CD14-positive monocyte (primary cell): ENCODE measurements at places on chromosomes 11 and 22. TPM values are rescaled to one million over a fixed set of nuclear protein-coding genes. Genes with fewer than 3 reads are reported as not detected.

DNA sequence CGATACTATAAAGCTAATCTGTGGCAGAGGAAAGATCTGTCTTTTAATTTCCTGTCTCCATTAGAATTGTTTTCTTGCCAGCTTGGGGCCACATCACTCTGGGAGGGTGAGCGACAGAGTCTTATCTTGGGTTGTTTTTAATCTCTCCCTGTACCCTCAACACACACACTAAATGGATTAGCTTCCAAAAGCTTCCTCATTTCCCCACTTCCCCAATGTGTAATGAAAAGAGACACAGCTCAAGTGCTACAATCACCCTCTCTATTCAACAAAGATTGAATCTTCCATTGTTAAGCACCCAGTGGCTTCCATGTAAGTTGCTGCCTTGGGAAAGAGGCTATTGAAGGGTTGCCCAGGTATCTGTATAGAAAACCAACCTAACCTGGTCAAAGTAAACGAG is 6.1 kb upstream of the ASCL3 start:
- no peak for DNase-seq
- no peaks in the 10 kb centered on the region for H3K27me3 ChIP-seq
- H3K27ac ChIP-seq, result no peak overlapping the region
- H3K36me3 ChIP-seq, result peaks cover 67% of the 10 kb centered on the region
- no peak overlapping the region for H3K4me3 ChIP-seq

DNA sequence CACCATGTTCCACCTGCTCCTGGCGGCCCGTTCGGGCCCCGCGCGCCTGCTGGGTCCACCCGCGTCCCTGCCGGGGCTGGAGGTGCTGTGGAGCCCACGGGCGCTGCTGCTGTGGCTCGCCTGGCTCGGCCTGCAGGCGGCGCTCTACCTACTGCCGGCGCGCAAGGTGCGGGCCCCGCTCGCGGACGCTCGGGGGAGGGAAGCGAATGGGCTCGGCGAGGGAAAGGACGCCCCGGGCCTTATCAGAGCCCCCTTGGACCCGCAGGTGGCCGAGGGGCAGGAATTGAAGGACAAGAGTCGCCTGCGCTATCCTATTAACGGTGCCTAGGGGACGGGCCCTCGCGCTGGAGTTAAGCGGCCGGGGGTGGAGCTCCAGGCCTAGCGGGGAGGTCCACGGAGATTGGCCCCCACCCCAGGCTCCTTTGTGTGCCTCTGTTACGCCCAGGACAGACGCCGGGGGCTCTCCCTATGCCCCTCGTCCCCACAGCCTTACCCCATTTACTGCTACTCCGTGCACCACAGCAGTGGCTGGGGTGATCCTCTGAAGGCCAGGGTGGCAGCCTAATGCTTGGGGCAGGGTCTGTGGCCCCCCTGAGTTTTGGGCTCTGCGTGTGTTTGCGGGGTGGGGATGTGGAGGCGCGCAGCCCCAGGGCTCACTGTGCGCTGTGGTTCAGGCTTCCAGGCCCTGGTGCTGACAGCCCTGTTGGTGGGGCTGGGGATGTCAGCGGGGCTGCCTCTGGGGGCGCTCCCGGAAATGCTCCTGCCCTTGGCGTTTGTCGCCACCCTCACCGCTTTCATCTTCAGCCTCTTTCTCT is 1.1 kb downstream of the TM7SF2 start:
- H3K4me1 ChIP-seq, result peaks cover 38% of the 10 kb centered on the region
- no peak overlapping the region for H3K27ac ChIP-seq
- H3K27me3 ChIP-seq, result peaks cover 15% of the 10 kb centered on the region
- peaks cover 21% of the 10 kb centered on the region for H3K36me3 ChIP-seq

DNA sequence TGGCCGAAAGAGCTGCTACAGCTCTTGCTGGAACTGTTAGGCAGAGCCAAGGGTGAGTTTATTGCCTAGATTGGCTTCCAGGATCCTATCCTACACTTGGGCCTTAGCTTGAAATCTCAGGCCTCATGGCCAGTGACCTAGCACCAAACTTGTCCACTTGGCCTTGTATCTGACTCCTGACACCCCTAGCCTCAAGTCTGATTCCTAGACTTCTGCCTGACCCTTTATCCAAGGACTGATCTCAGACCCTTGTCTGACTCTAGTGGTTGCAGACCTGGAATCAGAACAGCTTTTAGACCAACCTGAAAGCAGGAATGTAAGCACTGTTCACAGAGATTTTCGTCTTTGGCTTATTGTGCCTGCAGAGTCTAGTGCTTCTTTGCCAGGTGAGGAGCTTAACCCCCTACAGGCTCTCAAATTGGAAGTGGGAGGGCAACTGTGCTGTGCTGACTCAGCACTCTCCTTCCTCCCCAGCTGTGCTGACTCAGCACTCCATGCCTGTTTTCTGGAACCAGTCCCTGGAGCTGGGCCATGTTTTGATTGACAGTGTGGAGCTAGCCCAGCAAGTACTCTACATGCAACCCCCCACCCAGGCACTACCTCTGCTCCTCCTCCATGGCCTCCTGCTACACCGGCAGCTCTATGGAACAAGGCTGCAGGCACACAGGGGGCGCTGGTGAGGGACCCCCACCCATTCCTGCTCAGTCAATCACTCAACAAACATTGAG is 35.1 kb downstream of the RRP8 start:
- DNase-seq, result no peak
- no peak overlapping the region for H3K4me3 ChIP-seq
- H3K27me3 ChIP-seq, result peaks cover 4% of the 10 kb centered on the region
- no peaks in the 10 kb centered on the region for H3K4me1 ChIP-seq

Gene SC5D
- polyA plus RNA-seq, result 8.3 TPM

- no peak overlapping the region for H3K4me3 ChIP-seq
- peaks cover 5% of the 10 kb centered on the region for H3K36me3 ChIP-seq
- DNase-seq, result peak; percentile 90
- no peaks in the 10 kb centered on the region for H3K27me3 ChIP-seq
- H3K27ac ChIP-seq, result peak overlapping the region; percentile 81
Observed at GRCh38 chr11:105181100-105181499, 41.5 kb upstream of the CARD18 start.

- DNase-seq, result peak; percentile 46
- H3K4me1 ChIP-seq, result peaks cover 19% of the 10 kb centered on the region
- H3K36me3 ChIP-seq, result peaks cover 9% of the 10 kb centered on the region
Observed at GRCh38 chr22:28773461-28773867, 969 bp downstream of the CCDC117 start.

DNA sequence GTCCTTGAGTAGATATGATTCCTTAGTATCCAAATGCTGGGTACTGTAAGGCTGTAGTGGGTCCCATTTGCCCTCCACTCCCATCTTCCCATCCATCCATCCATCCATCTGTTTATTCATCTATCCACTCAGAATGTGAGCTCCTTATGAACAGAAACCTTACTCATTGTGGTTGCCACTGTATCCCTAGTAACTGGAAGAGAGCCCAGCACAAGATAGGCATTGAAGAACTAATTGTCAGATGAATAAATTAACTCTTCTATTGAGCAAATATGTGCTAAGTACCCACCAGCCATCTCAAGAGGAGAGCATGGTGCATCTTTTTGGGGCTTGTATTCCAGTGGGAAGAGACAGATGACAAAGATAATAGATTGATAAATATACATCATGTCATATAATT is 86.4 kb upstream of the SEZ6L start:
- H3K27ac ChIP-seq, result no peak overlapping the region
- peaks cover 5% of the 10 kb centered on the region for H3K27me3 ChIP-seq
- DNase-seq, result no peak
- H3K36me3 ChIP-seq, result no peaks in the 10 kb centered on the region
